ENCODE measurements at places on chromosomes 12 and 14.

GRCh38 chr12:119749666-119750065 is 81.7 kb downstream of the PRKAB1 start:
- no peak for DNase-seq

GRCh38 chr12:53179687-53180219 is 769 bp upstream of the ZNF740 start:
- DNase-seq = no peak

- no peak for DNase-seq
Measured at GRCh38 chr12:79071498-79071897, 206.9 kb downstream of the SYT1 start.

GRCh38 chr12:128823216-128823915 is 392 bp downstream of the SLC15A4 start:
- peak; percentile 61 for DNase-seq

- DNase-seq = no peak
Measured at GRCh38 chr12:29537298-29537697, 39.8 kb upstream of the OVCH1 start.

GRCh38 chr12:59320112-59320511 is 275.7 kb upstream of the SLC16A7 start:
- DNase-seq = no peak

- no peak for DNase-seq
Measured at GRCh38 chr14:32224737-32225377, 21.8 kb upstream of the RNU6-8 start.

DNA sequence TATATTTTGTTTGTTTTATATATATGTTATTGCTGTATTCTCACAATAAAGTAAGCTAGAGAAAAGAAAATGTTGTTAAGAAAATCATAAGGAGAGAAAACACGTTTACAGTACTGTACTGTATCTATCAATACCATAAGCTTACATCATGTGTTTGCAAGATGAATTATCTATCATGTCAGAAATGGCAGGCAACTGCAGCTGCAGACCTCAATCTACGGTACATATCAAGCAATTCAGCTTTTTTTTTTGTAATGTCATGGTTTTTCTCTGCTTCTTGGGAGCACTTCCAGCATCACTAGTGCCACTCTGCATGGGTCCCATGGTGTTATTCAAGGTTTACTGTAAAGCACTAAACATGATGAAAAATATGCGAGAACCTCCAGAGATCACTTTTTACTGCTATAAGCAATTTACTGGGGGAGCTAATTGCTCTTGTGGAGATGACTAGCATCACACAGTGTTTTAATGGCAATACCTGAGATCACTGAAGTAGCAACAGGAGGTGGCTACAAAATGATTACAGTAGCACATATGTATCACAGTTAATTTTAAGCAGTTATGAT is 9.0 kb upstream of the KRT2 start:
- DNase-seq = no peak

GRCh38 chr12:113061061-113061694 is 4.6 kb downstream of the DTX1 start:
- DNase-seq = no peak

GRCh38 chr12:71164166-71164565 is 6.4 kb upstream of the TSPAN8 start:
- no peak for DNase-seq

DNA sequence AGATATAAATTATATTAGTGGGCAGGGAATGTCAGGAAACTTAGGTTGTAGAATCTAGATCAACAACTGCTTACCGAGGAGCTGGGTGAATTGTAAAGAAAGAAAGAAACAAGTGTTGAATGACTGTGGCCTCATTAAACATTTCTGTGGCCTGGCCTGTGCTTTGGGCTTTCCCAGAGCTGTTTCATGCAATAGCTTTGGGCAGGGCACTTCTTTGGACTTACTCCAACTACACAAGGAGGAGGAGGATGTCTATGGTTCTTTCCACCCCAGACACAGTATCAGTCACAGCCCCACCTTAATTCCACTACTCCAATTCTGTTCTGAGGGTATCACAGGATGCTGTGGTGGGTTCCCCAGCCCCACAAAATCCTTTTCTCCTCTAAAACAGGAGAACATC is 38.0 kb downstream of the DPF3 start:
- DNase-seq = no peak

DNA sequence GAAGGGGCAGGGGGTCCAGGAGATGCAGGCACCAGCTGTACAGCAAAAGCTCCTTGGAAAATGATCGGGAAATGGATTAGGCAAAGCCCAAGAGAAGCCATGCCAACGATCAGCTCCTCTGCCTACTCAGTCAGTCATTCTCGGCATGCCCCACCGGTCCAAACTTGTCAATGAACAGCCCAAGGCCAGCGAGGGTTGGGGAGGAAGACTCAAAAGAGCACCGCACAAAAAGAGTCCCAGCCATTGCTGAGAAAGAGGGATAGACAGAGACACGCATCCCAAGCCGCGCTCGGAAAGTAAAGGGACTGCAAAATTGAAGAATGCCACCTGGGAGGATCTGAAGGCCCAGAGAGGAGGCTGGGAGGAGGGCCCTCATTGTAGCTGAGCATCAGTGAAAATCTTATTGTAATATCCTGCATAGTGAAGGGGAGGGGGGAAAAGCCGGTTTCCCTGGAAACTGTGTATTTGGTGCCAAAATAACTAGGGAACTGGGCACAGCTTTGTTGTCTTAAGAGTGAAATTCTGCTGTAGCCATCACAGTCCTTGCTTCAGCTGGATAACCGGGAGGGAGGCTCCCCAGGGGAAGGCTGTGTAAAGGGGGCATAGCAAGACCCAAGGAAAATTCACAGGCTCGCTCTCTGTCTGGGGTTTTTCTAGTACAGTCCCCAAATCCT is 4.7 kb downstream of the KDM2B start:
- DNase-seq = no peak

- DNase-seq = no peak
Measured at GRCh38 chr12:82366197-82366596, 7.9 kb downstream of the METTL25 start.

GRCh38 chr12:1858456-1858855 is 38.1 kb downstream of the LRTM2 start:
- DNase-seq = no peak

DNA sequence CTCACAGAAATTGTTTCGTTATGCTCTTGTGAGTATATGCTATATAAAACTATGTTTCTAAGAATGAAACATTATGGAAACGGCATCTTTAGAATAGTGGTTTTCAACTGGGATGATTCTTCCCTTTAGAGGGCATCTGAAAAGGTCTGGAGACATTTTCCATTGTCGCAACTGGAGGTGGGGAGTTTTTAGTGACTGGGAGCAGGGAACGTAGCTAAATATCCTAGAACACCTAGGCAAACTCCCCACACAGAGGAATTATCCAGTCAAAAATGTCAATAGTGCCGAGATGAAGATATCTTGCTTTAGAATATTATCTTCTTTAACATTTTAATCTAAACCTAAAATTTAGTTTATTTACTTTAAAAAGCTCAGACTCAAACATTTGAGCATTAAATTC is 486.1 kb upstream of the FOXG1 start:
- DNase-seq = no peak

- no peak for DNase-seq
Measured at GRCh38 chr12:19148860-19149259, 19.3 kb downstream of the PLEKHA5 start.

DNA sequence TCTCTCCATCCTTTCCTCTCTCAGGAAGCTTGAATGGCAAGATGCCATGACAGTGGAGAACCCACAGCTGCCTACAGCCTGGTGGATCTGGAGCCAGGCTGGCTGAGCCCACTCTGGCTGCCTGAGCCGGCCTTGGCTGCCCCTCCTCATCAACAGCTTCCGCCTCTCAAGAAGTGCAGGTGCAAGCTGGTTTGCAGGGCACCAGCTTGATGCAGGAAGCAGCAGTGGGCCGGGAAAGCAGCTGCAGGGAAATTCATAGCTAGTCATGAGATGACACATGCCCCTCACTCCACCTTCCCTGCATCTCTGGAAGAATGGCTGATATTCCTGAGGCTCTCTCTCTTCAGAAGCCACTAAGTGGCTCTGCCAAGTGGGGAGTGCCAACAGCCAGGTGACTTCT is 289.1 kb downstream of the RPS29 start:
- DNase-seq = no peak

GRCh38 chr14:69037790-69038454 is 58.8 kb upstream of the ACTN1 start:
- no peak for DNase-seq

DNA sequence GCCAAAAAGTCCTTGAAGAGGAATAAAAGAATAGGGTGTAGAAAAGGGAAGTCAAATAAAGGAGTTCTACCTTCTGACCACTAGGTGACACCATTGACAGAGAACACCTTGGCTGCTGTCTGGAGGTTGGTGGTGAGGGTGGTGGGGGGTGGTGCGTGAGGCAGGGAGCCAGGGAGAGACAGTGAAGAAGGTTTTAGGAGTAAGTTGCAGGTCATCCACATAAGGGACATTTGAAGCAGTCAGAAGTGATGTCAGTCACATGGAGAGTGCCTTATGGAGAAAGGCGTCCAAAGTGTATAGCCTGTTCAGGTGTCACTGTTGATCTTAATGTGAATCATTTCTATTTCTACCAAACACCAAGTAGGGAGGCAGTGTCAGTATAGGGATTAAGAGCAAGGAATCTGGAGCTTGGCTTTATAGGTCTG is 279.3 kb upstream of the DDHD1 start:
- DNase-seq = no peak

DNA sequence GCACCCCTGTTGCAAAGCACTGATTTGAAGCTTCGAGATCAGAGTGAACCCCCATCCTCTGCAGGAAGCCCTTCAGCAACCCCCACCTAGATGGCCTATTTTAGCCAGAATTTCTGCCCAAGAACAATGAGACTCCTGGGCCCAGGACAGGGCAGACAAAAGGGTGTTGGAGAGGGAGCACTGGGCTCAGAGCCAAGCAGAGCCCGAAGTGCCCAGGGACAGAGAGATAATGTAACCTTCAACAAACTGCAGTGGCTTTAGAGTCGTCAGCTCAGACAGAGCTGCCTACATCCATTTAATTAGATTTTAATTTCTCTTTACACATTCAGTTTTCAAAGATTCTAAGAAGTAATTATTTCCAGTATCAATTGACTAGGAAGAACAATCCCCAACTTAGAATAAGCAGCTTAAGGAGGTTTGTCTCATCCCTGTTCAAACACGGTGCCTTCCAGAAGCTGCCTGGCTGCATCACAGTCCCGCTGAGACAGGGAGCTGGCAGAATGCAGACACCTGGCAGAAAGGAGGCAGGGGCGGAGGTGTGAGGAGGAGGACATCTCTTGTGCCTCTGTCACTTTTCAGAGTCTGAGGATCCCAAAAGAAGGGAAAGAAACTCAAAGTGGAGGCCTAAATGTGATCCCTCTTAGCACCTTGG is 504.9 kb upstream of the CCDC196 start:
- DNase-seq = no peak

DNA sequence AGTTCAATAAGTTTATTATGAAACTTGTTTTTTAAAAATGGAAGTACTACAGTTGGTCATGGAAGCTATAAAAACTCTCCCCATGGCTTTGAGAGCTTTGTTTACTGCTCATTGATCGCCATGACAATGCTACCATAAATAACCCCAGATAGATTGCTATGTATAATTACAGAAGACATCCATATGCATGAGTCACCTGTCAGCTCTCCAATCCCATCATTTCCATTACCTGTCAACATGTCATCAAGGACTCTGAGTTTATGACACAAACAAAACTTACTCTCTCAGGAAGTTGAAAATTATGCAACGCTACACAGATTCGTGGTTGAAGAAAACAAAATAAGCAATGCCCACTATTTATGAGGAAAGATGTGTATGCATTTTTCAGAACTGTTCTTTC is 144.4 kb downstream of the SEC23A start:
- DNase-seq = no peak

DNA sequence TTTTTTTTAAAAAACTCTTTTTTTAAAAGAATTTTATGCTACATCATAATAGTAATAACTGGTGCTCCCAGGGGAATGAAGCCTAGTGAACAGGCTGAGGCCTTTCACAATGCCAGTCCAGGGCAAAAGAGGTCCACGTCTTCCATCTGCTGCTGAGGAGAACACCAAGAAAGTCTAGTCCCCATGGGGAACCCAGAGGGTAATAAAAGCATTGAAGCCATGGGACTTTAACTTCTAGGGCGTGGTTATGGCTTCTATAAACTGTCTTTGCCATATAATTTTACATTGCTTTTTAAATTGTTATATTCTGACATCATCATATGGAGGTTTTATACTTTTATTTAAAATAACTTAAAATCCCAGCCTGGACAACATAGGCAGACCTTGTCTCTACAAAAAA is 64.3 kb downstream of the SLC16A7 start:
- no peak for DNase-seq

- no peak for DNase-seq
Measured at GRCh38 chr14:41623736-41624135, 17.1 kb downstream of the LRFN5 start.
